NCI-H2029 treated with DMSO at 0.1 percent for 48 hours (cell line): ENCODE measurements at places on chromosomes 6 and 20.

DNA sequence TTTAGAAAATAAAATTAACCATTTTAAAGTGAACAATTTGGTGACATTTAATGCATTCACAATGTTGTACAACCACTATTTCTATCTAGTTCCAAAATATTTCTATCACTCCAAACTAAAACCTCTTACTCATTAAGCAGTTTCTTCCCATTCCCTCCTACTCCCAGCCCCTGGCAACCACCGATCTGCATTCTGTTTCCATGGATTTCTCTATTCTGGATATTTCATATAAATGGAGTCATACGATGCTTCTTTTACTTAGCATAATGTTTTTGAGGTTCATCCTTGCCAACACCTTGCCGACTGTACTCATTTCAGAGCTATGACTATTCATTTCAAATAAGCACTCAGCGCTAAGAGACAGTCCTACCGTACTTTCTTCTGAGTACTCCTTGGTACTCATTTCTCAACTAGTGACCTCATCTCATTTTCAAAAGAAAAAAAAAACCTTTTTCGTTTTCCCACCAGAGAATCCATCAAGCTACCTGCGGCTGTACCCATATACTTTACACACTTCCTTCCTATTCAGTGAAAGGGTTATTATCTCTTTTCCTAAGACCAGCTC, 259.2 kb downstream of the UTRN start:
- no peak for DNase-seq

GRCh38 chr6:126937426-126937825, 181.0 kb upstream of the RSPO3 start:
- DNase-seq: no peak

DNA sequence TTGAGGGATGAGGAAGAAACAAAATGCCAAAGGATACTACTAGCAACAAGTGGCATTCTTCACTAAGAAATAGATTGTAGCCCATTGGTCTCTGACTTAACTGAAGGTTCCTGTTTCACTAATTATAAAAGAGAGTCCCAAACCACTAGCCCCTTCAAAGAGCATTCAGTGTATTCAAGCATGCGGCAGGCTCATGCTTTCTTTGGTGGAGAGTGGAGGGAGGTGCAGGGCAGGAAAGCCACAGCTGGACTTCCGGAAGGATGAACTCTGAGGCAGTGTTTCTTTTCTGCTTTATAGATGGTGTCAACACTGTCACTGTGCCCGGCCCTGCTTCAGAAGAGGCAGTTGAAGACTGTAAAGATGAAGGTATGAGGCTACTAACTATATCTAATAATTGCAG, 636.1 kb downstream of the KIF16B start:
- DNase-seq: no peak

- no peak for DNase-seq
Measured at GRCh38 chr20:60055740-60056139, 97.5 kb downstream of the CDH26 start.

GRCh38 chr6:16961577-16961976, 140.3 kb upstream of the STMND1 start:
- no peak for DNase-seq

GRCh38 chr6:43847741-43848630, 78.0 kb downstream of the VEGFA start:
- DNase-seq: no peak

- DNase-seq: no peak
Measured at GRCh38 chr6:31971279-31971992, 502 bp downstream of the DXO start.

- no peak for DNase-seq
Measured at GRCh38 chr20:23151885-23152284, 65.8 kb upstream of the CD93 start.

- peak; percentile 44 for DNase-seq
Measured at GRCh38 chr6:25138934-25139415, 140.2 kb upstream of the CARMIL1 start.

- DNase-seq: no peak
Measured at GRCh38 chr20:44221368-44221954, 10.9 kb upstream of the OSER1 start.

DNA sequence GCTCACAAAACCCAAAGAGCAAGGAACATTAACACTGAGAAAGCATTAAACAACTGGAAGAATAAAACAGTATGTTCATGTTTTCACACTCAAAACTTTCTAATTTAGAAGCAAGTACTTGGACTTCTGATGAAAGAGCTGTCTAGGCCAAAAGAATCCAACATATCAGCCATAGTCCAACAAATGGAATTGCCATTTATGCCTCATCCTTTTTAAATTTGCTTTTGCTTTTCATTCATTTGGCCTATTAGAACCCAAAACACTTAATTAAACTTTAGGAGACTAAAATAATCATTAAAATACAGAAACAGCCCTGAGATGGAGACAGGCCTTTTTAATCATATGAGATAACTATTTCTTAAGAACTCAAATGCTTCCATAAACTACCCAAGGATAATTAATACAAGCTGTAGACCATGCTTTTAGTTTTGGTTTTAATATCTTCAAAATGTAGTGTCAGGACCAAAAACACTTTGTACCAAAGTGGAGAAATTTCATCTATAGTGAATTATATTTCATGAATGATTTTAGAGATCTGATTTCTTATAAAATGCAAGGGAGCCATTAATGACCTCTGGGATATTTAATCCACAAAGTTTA, 166.5 kb downstream of the KIF6 start:
- DNase-seq: no peak

GRCh38 chr6:39214846-39215639, 14.2 kb downstream of the KCNK5 start:
- DNase-seq: peak; percentile 96

DNA sequence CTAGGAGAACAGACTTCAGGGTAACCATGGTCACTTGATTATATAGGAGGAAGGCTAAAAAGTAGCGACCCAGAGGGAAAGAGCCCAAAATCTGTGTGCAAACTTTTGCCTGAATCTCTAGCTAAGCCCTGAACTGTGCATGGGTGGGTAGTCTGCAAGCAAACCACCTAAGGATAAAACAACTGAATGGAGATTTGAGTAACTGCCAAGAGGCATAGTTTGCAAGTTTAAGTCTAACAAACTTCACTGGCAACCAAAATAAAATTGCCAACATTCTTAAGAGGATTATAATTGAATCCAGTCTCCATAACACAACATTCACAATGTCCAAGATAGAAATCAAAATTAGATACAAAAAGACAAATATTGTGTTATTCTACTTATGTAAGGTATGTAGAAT, 192.0 kb upstream of the PLN start:
- no peak for DNase-seq

- peak; percentile 92 for DNase-seq
Measured at GRCh38 chr6:82415820-82416219, 52.2 kb downstream of the TPBG start.

GRCh38 chr6:122268394-122268793, 131.1 kb upstream of the HSF2 start:
- no peak for DNase-seq

DNA sequence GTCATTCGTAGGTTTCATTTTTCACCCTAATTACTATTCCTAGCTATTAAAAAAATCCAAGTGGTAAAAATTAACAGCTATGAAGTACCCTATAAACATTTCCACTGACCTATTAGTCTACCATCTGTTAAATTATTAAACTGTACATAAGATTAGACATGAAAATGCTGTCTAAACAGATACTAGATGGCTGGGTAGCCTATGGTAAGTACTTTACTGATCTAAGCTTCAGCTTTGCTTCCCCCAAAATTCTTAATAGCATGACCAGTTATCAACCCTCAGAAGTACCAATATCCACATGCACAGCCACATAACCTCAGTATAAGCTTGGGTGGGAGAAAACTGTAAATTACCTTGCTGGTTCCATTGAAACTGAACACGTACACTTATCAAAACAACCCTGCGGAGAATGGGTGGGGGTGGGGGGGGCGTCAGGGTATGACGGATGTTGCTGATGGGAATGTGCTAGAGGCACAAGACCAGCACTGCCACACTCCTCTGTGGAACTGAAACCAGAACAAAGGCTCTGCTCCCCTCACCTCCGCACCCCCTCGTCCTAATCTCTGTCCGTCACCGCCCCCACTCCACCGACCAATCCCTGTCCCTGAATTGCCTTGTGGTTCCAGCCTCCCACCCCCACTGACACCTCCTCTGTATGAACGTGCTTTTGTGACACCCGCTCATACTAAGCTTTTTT, 45.3 kb downstream of the B4GALT5 start:
- DNase-seq: no peak

DNA sequence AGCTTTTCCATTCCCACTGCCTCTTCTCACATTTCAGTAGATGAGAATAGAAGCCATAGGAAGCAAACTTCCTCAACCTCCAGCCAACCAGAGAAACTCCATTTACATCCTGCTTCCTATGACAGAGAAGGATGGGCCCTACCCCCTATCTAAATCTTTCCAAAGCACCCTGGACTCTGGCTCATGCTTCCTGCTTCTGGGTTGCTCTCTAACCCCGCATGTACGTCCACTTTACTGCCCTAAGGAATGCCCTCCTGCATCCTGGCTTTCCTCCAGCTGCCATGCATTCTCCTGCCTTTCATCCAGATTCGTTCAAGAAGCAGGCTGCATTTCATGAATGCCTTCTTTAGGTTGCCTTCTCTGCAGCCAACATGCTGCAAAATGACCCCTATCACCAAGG, 91.9 kb downstream of the FAM217A start:
- peak; percentile 22 for DNase-seq

DNA sequence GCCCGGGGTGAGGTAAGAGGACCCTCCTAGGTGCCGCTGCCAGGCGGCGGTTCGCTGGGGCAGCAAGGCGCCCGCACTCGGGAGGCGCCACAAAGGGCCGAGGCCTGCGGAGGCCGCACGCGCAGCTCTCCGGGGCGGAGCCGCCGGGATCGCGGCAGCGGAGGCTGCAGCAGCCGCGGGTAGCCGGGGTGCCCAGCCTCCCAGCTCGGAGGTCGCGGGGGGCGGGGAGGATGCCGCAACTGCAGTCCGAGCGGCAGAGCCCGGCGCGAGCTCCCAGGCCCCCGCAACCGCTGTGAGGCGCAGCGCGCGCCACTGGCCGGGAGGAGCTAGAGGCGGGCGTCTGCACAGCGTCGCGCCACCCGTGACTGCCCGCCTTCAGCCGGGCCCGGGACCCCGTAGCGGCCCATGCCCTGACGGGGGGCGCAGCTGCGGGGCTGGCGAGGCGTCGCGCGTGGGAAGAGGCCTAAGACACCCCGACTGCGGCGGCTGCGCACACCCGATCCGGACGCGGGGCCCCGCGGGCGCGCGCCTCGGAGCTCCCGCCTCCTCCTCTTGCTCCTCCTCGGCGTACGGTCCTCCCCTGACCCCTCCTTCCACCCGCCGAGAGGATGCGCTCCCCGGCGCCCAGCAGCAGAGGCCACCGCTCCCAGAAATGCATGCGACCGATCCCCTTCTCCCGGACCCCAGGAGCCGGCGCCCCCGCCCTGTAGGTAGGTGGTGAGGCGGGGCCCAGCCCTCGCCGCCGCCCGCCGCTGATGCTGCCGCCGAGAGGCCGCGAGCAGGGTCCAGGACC, at the start of gene NCOA7:
Gene NCOA7, plus strand, starts transcription at position 603 of the 793 bp plus-strand sequence. CDS start 24,395 bp downstream, outside the sequence.
- DNase-seq: peak; percentile 87

- DNase-seq: no peak
Measured at GRCh38 chr20:54633374-54634355, 158.3 kb downstream of the DOK5 start.

DNA sequence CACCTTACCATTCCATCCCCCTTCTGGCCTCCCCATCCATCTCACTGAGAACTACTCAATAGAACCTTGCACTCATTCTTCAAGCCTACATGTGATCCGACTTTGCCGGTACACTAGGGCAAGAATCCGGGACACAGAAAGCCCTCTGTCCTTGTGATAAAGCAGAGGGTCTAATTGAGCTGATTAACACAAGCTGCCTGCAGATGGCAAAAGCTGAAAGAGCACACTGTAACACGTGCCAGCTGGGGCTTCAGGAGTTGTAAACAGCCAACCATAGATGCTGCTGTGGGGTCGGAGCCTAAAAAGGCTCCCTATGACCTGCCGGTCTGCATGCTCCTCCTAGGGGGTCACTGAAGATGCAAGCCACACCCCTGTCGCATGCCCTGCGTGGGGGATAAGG, 124.1 kb downstream of the RNF144B start:
- DNase-seq: no peak

DNA sequence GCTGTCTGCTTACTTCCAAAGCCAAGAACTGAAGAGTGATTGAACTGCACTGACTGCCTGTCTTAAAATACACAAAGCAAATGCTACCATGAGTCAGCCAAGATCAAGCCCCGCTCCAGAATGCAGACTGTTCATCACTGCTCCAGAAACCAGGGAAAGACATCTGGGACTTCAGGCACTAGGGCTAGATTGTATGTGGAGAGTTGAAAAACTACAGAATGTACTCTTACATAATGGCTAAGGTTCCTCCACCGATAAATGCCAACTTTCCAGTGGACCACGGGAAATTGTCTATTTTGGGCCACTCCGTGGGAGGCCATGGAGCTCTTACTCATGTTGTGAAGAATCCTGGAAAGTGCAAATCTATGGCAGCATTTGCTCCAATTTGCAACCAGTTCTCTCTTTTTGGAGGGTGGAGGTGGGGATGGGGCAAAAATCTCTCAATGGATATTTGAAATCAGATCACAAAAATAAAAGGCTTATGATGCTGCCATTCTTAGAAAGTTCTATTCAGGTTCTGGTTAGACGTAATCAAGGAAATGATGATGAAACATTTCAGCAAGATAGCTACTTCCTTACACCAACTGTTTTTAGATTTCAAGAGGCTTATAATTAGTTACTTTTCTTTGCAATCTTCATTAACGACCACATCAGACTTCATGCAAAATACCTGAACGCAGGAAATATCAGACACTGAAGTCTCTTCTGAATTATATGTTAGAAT, 11.8 kb upstream of the CAP2 start:
- DNase-seq: no peak

DNA sequence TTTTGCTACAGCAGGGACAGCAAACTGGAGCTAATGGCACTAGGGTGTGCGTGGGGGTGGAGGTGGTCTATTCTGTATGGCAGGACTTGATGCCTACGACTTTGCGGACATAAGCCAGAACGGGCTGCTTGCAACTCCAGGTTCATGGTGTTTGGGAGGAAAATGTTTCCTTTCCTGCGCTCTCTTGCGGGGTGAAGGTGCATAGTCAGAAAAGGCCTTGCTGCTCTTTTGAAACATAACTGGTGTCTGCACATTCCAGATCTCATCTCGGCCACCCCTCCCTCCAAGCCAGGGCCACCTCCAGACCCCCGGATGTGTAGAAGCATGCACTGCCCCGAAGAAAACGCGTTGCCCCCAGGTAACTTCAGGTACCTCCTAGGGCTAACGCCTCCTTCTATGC, 8.1 kb downstream of the FOXA2 start:
- DNase-seq: no peak

GRCh38 chr6:116461932-116462885, 1.0 kb downstream of the CALHM6 start:
- DNase-seq: peak; percentile 98

- no peak for DNase-seq
Measured at GRCh38 chr20:61099806-61100205, 152.3 kb upstream of the CDH4 start.

- no peak for DNase-seq
Measured at GRCh38 chr6:127366282-127367022, 23.0 kb upstream of the ECHDC1 start.
